ENCODE measurements at places on chromosomes 11 and 22.

GRCh38 chr22:48755059-48755949, 1072.4 kb downstream of the BRD1 start:
- no peak for DNase-seq

DNA sequence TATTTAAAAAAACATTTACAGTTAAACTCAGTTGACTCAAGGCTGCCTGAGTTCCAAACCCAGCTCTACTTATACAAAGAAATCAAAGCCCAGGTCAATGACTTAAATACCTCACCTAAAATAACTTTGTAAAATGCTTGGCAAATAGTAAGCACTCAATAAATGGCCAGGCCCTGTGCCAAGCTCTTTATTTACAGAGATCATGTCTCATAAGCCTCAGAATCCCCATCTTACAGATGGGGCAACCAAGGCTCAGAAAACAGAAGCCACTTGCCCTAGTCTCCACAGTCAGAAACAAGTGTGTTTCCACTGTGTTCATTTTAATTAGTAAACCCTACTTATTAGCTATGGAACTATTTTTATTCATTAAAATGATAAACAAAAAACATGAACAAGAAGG, 30.5 kb upstream of the TTC28 start:
- DNase-seq: no peak

- DNase-seq: no peak
Measured at GRCh38 chr11:114250993-114251814, 45.0 kb upstream of the NNMT start.

- DNase-seq: no peak
Measured at GRCh38 chr11:123904932-123905331, 3.0 kb downstream of the OR8D4 start.

- no peak for DNase-seq
Measured at GRCh38 chr11:10288881-10289764, 4.9 kb downstream of the SBF2 start.

GRCh38 chr11:14323118-14323676, 35.8 kb downstream of the RRAS2 start:
- no peak for DNase-seq

DNA sequence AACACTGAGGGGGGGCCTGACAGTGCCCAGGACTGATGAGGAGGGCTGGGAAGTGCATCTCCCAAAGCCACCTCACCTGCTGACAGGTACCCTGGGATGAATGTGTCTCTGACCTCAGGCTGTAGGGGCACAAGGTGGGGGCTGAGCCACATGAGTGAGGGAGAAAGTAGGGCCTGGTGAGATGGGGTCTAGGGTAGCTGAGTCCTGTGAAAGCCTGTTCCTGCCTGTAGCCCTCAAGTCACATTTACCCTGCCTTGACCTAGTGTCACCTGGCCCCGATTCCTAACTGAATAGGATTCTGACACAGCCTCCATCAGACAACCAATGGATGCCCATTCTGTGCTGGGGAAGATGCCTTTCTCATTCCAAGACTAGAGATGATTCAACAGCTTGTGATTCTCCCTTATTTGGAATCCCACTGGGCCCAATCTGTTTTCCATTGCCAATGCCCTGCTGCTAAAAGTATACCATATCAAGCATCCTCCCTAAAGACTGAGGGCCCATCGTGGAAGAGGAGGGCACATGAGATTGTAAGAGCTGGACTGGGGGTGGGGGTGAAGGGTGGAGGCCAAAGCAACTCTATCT, 11.1 kb upstream of the RFPL1 start:
- no peak for DNase-seq

DNA sequence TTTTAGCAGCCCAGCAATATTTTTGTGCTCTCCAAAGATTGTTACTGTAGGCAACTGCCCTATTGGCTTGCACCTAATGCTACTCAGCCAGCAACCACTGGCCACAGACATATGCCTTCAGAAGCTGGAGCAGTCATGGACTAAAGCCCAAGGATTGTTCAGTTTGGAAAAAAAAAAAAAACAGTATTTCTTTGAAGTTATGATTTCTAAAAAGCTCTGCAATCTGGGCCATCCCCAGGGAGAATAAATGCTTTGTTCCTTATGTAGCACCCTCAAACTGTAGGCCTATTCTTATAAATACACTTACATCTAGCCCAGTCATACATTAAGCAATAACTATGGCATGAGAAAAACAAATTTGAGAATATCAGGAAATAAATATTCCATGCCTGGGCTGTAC, 2190.5 kb upstream of the RAG2 start:
- DNase-seq: no peak

DNA sequence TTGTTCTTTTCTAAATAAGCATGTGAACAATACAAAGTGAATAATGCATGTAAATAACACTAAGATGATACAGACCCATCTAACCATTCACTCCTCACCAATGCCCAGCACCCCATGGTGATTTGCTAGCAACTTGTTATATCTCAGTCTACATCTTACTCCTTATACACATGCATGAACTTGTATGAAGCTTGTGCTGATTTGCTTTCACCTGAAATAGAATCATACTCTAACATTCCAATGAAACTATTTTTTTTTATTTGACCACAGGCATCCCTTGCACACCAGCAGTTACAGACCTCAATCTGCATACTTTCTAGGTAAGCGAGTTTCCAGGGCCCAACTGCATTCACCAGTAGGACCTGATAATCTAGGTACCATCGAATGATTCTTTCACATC, 873.6 kb downstream of the OPCML start:
- no peak for DNase-seq

DNA sequence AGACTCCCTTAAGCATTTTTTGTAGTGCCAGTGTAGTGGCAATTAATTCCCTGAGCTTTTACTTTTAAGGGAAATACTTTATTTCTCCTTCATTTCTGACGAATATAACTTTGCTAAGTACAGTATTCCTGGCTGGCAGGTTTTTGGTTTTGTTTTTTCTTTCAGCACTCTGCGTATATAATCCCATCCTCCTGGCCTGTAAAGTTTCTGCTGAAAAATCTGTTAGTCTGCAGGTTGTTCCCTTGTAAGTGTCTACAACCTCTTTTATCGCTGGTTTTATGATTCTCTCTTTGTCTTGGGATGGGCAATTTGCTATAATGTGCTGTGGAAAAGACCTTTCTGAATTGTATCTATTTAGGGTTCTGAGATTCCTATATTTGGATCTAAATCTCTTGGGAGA, 56.0 kb downstream of the KCNQ1OT1 start:
- DNase-seq: no peak

- no peak for DNase-seq
Measured at GRCh38 chr11:79498667-79499066, 57.8 kb upstream of the TENM4 start.

DNA sequence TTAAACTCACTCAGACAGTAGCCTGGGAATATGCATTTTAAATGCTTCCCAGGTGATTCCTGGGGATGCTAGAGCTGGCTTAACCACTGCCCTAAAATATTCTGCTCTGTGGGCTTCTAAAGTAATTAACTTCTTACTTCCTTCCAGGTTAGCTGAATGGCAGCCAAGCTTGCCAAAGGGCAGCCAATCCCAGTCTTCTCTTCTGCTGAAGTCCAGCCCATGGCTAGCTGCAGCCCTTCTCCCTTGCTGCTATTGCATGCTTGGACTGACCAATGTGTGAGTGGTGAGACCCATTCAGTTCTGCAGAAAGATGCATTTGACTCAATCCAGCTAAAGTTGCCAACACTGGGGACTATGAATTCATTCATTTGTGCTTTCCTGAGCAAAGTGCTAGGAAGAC, 411.9 kb downstream of the SOX6 start:
- no peak for DNase-seq

- DNase-seq: no peak
Measured at GRCh38 chr11:74417860-74418508, 19.8 kb upstream of the PGM2L1 start.

- peak; percentile 72 for DNase-seq
Measured at GRCh38 chr11:8905528-8906165, 5.3 kb upstream of the AKIP1 start.

DNA sequence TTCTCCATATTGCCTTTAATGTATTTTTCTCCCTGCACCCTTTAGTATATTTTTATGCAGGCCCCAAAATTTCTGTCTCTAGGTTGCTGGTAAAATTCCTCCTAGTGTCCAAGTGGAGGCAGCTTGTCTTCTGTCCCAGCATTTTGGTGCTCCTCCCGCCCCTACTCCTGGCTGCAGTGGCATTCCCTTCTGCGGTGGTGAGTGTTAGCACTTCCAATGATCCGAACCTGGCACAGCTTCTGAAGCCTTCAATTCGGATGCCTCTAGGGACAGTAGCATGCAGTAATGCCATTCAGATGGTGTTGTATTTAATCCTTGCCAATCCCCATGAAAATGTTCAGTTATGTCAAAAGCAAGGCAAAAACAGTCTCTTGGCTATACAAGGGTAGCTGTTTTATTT, 5.9 kb downstream of the YWHAH start:
- no peak for DNase-seq

- no peak for DNase-seq
Measured at GRCh38 chr11:64843686-64844329, 645 bp downstream of the CDC42BPG start.

- no peak for DNase-seq
Measured at GRCh38 chr11:63680834-63681320, 423 bp upstream of the RTN3 start.

GRCh38 chr22:49332691-49333090, 495.0 kb downstream of the BRD1 start:
- no peak for DNase-seq

- DNase-seq: no peak
Measured at GRCh38 chr11:134802116-134802515, 390.1 kb upstream of the B3GAT1 start.

DNA sequence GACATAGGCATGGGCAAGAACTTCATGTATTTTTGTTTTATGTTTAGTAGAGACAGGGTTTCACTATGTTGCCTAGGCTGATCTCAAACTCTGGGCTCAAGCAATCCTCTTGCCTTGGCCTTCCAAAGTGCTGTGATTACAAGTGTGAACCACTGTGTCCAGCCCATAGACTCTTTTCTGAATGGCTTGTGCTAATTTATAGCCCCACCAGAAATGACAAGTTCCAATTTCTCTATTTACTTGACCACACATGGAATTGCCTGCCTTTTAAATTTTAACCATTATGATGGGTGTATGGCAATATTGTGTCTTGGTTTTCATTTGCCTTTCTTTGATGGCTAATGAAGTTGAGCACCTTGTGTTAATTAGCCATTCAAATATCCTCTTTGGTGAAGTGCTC, 85.8 kb upstream of the NECTIN1 start:
- DNase-seq: no peak

DNA sequence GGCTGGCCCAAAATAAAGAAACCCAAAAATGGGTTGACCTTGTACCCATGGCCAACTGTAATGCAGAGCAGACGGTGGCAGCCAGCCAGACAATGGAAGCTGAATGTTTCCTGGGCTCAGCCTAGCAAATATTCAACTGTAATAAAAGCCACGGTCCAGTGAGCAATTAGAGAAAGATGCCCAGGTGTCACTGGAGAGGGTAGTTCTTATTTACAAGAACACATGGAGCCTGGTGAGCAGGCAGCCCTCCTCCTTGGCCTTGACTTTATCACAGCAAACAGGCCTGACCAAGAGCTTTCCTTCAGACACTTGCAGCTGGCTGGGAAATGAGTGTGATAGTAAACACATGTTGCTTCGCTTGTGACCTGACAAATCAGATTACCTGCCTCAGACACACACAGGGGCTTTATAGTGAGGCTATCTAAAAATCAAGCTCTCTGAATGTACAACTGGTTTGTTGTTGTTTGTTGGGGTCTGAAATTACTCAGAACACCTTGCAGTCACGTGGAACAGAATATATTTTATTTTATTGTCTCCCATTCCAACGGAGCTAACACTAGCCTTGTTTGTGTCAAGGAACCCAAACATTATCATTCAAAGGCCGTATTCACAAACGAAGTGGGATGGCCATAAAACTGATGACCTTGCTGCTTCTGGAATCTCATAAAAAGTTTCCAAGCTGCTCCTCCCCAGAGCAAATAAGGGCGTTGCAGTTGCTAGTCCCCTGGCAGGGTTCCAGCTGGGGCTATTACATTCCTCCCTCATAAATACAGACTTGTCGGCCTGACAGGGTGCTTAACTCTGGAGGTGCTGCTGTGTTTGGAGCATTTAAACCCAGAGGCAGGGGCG, 161.1 kb downstream of the BBOX1 start:
- no peak for DNase-seq

DNA sequence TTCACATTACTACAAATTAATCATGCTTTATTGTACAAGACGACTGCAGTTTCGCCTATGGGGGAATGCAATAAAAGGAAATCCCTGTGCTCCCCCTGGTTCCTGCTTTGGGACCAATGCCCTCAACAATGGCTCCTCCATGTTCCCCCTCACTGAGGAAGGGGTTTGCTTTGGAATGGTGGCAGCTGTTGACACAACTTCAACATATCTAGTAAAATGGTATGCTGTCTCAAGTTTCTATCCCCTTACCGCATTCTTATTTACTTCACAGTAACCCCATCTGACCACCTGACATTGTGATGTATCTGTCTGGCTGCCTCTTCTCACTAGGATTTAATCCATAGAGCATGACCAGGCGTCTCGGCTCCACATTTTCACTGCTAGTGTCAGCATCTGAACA, 48.8 kb downstream of the PIWIL3 start:
- no peak for DNase-seq

GRCh38 chr22:17046566-17047348, 38.0 kb upstream of the IL17RA start:
- no peak for DNase-seq

GRCh38 chr22:31676700-31677099, 14.7 kb upstream of the PISD start:
- DNase-seq: no peak

DNA sequence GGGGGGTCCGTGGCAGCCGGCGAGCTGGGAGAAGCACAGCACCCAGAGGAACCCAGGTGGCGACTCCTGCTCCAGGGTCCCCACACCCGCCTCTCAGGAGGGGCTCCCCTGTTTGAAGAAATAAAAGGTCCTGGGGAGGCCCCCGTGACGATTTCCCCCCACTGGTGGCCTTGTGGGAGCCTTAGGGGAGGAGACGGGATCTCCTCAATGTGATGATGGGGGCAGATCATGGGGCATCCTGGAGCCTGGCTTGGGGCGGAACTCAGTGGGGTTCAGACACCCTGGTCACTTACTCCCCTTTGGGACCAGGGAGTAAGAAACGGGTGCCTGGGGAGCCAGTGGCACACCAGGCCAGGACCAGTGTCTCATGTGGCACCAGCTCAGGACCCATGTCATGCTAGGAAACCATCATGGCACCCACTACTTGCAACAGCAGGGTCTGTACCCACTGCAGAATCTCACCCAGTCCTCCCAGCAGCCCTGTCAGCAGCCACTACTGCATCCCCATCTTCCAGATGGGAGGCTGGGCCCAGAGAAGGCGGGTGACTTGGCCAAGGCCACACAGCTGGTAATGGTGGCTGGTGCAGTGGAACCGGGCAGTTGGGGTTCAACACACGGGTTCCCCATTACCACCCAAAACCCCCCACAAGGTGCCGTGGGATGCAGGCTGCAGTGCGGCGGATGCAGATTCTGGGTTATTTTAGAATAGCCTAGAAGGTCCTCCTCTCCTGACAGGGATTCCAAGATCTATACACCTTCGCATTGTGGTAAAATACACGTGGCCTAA, 130.7 kb downstream of the CTTN start:
- DNase-seq: no peak

GRCh38 chr11:35611741-35612140, 6.5 kb upstream of the FJX1 start:
- no peak for DNase-seq
